ENCODE measurements at places on chromosomes 13 and 19. TPM values are rescaled to one million over a fixed set of nuclear protein-coding genes. Genes with fewer than 3 reads are reported as not detected.

DNA sequence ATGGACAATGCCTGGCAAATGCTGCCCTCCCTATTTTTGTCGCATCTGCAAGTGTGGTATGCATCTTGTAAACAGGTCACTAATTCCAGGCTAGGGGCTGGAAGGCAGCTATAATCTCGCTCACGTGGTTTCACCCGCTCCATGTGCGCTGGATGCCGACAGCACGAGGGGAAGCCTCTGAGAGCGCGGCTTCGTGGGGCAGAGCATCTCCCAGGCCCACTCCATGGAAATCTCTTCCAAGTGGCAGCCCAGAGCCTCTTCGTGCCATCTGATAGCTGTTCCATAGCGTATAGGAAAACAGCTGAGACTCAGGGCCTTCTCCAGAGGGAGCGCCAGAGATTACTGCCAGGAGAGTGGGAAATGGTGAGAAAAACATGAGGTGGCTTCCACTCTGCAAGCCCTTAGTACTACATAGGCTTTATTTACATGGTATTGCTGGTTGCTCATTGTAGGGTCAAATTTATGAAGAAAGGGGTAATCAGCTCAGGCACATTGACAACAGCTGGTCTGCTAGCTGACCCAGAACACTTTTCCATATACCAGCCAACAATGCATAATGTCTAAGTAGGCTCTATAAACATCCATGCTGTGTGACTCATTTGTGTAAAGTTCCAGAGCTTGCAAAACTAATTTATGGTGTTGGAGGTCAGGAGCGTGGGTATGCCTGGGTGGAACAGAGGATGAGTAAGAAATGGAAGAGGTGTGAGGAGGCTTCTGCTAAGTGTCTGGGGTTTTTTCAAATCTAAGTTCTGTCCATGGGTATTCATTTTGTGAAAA is 165.2 kb downstream of the SHISA2 start:
- peaks cover 71% of the 10 kb centered on the region for H3K4me1 ChIP-seq
- no peak overlapping the region for H3K4me3 ChIP-seq
- H3K27ac ChIP-seq, result peak overlapping the region; percentile 75
- peak; percentile 14 for DNase-seq
- H3K27me3 ChIP-seq, result peaks cover 5% of the 10 kb centered on the region

GRCh38 chr19:34932494-34932893 is 5.8 kb downstream of the ZNF30 start:
- peaks cover 34% of the 10 kb centered on the region for H3K36me3 ChIP-seq
- no peaks in the 10 kb centered on the region for H3K27me3 ChIP-seq
- H3K4me1 ChIP-seq, result peaks cover 4% of the 10 kb centered on the region
- no peak overlapping the region for H3K27ac ChIP-seq
- no peak overlapping the region for H3K4me3 ChIP-seq
- DNase-seq, result no peak

- H3K27ac ChIP-seq, result no peak overlapping the region
- H3K4me1 ChIP-seq, result no peaks in the 10 kb centered on the region
- H3K36me3 ChIP-seq, result no peaks in the 10 kb centered on the region
- DNase-seq, result no peak
- no peak overlapping the region for H3K4me3 ChIP-seq
These were observed 154.1 kb downstream of the ATP8A2 start for GRCh38 chr13:25525884-25526283.

GRCh38 chr19:18852648-18853047 is 20.9 kb downstream of the UPF1 start:
- peaks cover 12% of the 10 kb centered on the region for H3K4me1 ChIP-seq
- H3K36me3 ChIP-seq, result peaks cover 57% of the 10 kb centered on the region
- no peak for DNase-seq
- no peaks in the 10 kb centered on the region for H3K27me3 ChIP-seq

DNA sequence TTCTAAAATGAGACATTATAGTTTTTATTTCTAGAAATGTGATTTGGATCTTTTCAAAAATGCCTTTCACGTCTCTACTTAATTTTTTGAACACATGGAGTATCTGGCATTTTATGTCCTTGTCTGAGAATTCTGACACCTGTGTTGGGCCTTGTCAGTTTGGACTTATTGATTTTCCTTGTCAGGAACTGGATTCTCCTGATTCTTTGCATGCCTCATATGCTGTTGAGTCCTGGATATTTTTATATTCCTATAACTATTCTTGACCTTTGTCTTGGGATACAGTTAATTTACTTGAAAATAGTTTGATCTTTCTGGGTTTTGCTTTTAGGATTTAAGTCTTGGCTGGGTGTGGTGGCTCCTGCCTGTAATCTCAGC is 10.3 kb downstream of the ADPRHL1 start:
- no peak overlapping the region for H3K27ac ChIP-seq
- no peak overlapping the region for H3K4me3 ChIP-seq
- no peaks in the 10 kb centered on the region for H3K27me3 ChIP-seq
- H3K36me3 ChIP-seq, result peaks cover 2% of the 10 kb centered on the region
- DNase-seq, result no peak
- no peaks in the 10 kb centered on the region for H3K4me1 ChIP-seq

DNA sequence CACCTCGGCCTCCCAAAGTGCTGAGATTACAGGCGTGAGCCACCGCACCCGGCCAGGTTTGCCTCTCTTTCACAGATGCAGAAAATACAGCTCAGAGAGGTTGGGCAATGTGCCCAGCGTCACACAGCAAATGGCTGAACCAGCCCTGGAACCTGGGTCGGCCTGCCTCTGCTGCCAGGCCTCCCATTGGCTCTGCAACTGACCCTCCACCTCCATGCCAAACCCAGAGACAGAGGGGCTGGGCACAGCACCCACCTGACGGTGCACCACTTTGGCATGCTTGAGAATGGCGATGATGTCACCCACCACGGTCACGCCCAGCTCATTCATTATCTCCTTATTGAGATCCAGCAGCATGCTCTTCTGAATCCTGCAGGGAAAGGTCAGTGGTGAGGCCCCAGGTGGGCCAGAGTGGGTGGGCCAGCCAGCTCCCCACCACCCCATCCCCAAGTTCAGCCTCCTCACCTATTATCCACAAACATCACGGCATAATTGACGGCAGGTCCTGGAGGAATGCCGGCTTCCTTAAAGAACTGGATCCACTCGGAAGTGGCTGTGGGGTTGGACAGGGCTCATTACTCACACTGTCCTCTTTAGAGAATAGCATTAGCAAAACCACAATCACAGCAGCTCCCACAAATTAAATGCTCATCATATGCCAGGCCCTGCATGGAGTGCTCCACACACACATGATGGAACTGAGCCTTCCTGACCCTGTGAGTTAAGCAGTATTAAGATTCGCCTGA is 12.2 kb downstream of the C19orf47 start:
- peaks cover 17% of the 10 kb centered on the region for H3K36me3 ChIP-seq
- no peak overlapping the region for H3K27ac ChIP-seq
- DNase-seq, result no peak
- no peak overlapping the region for H3K4me3 ChIP-seq
- no peaks in the 10 kb centered on the region for H3K27me3 ChIP-seq

GRCh38 chr19:9354651-9355050 is 8.2 kb upstream of the ZNF177 start:
- no peak overlapping the region for H3K4me3 ChIP-seq
- H3K4me1 ChIP-seq, result no peaks in the 10 kb centered on the region
- no peak for DNase-seq
- no peak overlapping the region for H3K27ac ChIP-seq
- no peaks in the 10 kb centered on the region for H3K27me3 ChIP-seq

- peaks cover 1% of the 10 kb centered on the region for H3K4me1 ChIP-seq
- H3K36me3 ChIP-seq, result no peaks in the 10 kb centered on the region
- no peak for DNase-seq
- no peak overlapping the region for H3K27ac ChIP-seq
- H3K4me3 ChIP-seq, result no peak overlapping the region
- peaks cover 34% of the 10 kb centered on the region for H3K27me3 ChIP-seq
These were observed 4.9 kb upstream of the AMER2 start for GRCh38 chr13:25177012-25177411.

DNA sequence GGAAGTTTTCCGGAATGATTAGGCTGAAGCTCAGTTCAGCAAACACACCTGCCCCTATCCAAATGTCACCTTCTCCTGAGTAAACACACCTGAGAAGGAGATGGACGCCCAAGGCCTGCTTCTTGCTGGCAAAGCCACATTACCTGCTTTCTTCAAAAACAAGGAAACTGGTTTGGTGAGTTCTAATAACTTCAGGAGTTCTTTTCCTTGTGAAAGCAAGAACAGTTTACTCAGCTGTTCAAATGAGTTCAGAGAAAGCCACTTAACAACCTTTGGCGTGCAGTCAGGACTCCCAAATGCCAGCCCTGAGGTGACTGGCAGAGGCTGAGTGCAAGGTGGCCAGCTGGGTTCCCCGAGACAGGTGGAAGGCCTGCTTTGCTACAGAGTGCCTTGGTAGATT is 160.5 kb downstream of the STK24 start:
- H3K27ac ChIP-seq, result no peak overlapping the region
- peaks cover 11% of the 10 kb centered on the region for H3K4me1 ChIP-seq
- no peak for DNase-seq
- peaks cover 7% of the 10 kb centered on the region for H3K27me3 ChIP-seq

DNA sequence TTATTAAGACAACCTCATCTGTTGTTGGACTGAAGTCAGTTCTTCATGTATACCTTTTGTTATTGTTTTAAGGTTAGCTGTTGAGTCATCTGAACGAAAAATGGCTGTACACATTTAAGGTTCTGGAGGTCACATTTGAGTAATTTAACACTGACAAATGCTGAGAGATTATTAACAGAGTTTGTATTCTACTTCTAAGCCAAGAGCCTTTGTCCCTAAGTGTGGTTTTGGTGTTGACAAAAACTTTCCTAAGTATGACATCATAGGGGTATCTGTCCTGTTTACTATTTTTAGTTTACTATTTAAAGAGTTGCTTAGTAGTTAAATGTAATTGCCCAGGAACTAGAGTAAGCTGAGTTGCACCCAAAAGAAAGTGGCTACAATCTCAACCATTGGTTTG is 71.9 kb downstream of the CDK8 start:
- peak overlapping the region; percentile 11 for H3K27ac ChIP-seq
- no peak overlapping the region for H3K4me3 ChIP-seq
- DNase-seq, result no peak

DNA sequence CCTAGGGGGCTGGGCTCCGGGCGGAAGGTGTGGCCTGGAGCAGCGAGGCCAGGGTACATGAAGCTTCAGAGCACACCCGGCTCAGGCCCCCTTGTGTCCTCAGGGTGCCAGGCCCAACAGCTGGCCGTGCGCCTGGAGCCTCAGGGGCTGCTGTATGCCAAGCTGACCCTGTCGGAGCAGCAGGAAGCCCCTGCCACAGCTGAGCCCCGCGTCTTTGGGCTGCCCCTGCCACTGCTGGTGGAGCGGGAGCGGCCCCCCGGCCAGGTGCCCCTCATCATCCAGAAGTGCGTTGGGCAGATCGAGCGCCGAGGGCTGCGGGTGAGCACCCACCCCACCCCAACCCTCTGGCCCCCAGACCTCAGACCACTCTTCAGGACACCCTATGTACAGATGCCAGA is 3.2 kb downstream of the SYDE1 start:
- DNase-seq, result no peak
- H3K36me3 ChIP-seq, result peaks cover 1% of the 10 kb centered on the region
- no peak overlapping the region for H3K27ac ChIP-seq

DNA sequence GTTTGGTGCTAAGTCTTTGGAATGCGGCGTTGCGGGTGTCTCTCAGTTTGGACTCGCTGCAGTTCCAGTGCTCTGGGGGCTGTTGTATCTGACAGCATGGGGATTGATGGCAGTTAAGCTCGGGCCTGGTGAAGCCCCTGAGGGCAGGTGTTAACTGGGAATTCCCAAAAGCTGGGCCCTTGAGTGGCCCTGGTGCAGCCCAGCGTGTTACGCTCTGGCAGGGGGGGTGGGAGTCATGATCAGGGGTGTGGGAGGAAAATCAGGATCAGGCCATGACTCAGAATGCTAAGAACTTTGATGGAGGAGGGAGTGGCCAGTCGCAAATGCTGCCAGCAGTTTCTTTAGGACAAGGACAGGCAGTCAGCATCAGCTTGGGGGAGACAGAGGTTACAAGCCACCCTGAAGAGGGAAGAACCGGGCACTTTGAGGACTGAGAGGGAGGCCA is 19.6 kb downstream of the AP2A1 start:
- no peak for DNase-seq
- H3K27ac ChIP-seq, result no peak overlapping the region
- H3K4me3 ChIP-seq, result no peak overlapping the region

Gene PRTN3
- total RNA-seq, result not detected

Gene ZNF441
- 4.4 TPM for total RNA-seq

Gene RFPL4A
- total RNA-seq, result not detected

All from activated T-helper 1 cell treated with anti-CD3 and anti-CD28 coated beads, Interleukin-12 subunit alpha, Interleukin-12 subunit beta, Interleukin-2, Interleukin-4 antibody, amounts not matched to agents 30 ng/mL and 10 ng/mL and 1 ng/mL, durations not matched to agents 14 hours and 24 hours and 36 hours (primary cell).